ENCODE measurements at places on chromosomes 4 and X. TPM values are rescaled to one million over a fixed set of nuclear protein-coding genes. Genes with fewer than 3 reads are reported as not detected.
A peak's percentile ranks its signal among the peaks of the same experiment; 100 is the strongest.

Gene NWD2
- not detected for polyA plus RNA-seq

Gene SATL1
- polyA plus RNA-seq, result not detected

Gene SLC25A43
- 13.2 TPM for polyA plus RNA-seq

Gene FAAH2
- polyA plus RNA-seq, result 0.23 TPM

Gene BMPR1B
- polyA plus RNA-seq, result 0.16 TPM

Gene PDCL2
- not detected for polyA plus RNA-seq

GRCh38 chrX:111124418-111124817, 28.4 kb downstream of the PAK3 start:
- H3K36me3 ChIP-seq, result no peaks in the 10 kb centered on the region
- no peaks in the 10 kb centered on the region for H3K27me3 ChIP-seq
- no peak for DNase-seq
- no peak overlapping the region for H3K27ac ChIP-seq
- no peak overlapping the region for H3K4me3 ChIP-seq

DNA sequence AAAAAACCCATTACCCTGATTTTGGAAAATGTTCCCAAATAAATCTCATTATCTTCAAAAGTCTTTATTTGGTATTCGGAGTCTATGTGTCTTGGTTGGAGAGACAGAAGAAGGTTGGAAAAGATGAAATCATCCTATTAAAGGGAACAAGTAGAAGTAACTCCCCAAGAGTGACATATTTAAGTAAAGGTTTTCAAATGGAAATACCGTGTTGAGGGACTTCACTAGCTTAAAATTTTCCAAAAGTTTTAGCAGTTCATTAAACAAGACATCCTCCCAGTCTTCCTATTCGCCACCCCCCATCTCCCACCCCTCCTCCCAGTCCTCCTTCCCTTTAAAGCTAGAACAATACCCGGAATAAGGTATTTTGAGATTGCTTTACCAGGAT, 62.7 kb upstream of the CCDC160 start:
- no peaks in the 10 kb centered on the region for H3K4me1 ChIP-seq
- H3K27me3 ChIP-seq, result peaks cover 29% of the 10 kb centered on the region
- no peak for DNase-seq
- H3K36me3 ChIP-seq, result no peaks in the 10 kb centered on the region
- H3K27ac ChIP-seq, result no peak overlapping the region
- H3K4me3 ChIP-seq, result no peak overlapping the region

- H3K36me3 ChIP-seq, result no peaks in the 10 kb centered on the region
- no peaks in the 10 kb centered on the region for H3K27me3 ChIP-seq
- H3K4me1 ChIP-seq, result peaks cover 2% of the 10 kb centered on the region
- no peak overlapping the region for H3K27ac ChIP-seq
- no peak overlapping the region for H3K4me3 ChIP-seq
Measured at GRCh38 chrX:150408007-150408406, 44.9 kb downstream of the MAMLD1 start.

- no peaks in the 10 kb centered on the region for H3K36me3 ChIP-seq
- peaks cover 9% of the 10 kb centered on the region for H3K4me1 ChIP-seq
- H3K27ac ChIP-seq, result no peak overlapping the region
- DNase-seq, result no peak
- no peaks in the 10 kb centered on the region for H3K27me3 ChIP-seq
Measured at GRCh38 chr4:184061582-184061981, 156.1 kb downstream of the ENPP6 start.

GRCh38 chrX:149205081-149205480, 300.0 kb downstream of the IDS start:
- H3K36me3 ChIP-seq, result no peaks in the 10 kb centered on the region
- no peak overlapping the region for H3K4me3 ChIP-seq
- no peak overlapping the region for H3K27ac ChIP-seq
- DNase-seq, result no peak
- no peaks in the 10 kb centered on the region for H3K4me1 ChIP-seq
- no peaks in the 10 kb centered on the region for H3K27me3 ChIP-seq

GRCh38 chrX:46456125-46456922, 88.9 kb downstream of the ZNF674 start:
- no peak for DNase-seq
- H3K36me3 ChIP-seq, result peaks cover 48% of the 10 kb centered on the region
- H3K4me3 ChIP-seq, result no peak overlapping the region
- no peaks in the 10 kb centered on the region for H3K27me3 ChIP-seq
- H3K4me1 ChIP-seq, result no peaks in the 10 kb centered on the region
- no peak overlapping the region for H3K27ac ChIP-seq

DNA sequence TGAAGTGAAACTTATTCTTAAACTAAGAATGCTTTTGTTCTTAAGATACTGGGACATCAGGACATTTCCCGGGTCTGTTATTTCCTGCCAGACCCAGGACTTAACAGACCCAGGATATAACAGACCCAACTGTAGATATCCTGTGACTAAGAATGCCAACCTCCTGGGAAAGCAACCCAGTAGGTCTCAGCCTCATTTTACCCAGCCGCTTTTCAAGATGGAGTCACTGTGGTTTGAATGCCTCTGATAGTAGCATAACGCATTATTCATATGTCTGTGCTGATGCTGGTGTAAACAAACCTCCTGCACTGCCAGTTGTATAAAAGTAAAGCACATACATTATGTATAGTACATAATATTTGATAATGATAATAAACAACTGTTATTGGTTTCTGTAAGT, 185.8 kb upstream of the GPRIN3 start:
- DNase-seq, result no peak
- H3K4me3 ChIP-seq, result no peak overlapping the region
- H3K27me3 ChIP-seq, result no peaks in the 10 kb centered on the region
- no peak overlapping the region for H3K27ac ChIP-seq
- H3K4me1 ChIP-seq, result no peaks in the 10 kb centered on the region

- H3K27me3 ChIP-seq, result no peaks in the 10 kb centered on the region
- DNase-seq, result no peak
- H3K27ac ChIP-seq, result no peak overlapping the region
- H3K4me3 ChIP-seq, result no peak overlapping the region
- no peaks in the 10 kb centered on the region for H3K36me3 ChIP-seq
Measured at GRCh38 chr4:174389439-174389838, 105.7 kb downstream of the CEP44 start.

- DNase-seq, result no peak
- H3K27ac ChIP-seq, result no peak overlapping the region
- H3K4me1 ChIP-seq, result peaks cover 13% of the 10 kb centered on the region
- H3K27me3 ChIP-seq, result no peaks in the 10 kb centered on the region
Measured at GRCh38 chr4:182280436-182281111, 37.4 kb downstream of the TENM3 start.

GRCh38 chr4:183637461-183637860, 21.5 kb downstream of the RWDD4 start:
- H3K36me3 ChIP-seq, result peaks cover 4% of the 10 kb centered on the region
- H3K27ac ChIP-seq, result no peak overlapping the region
- H3K4me3 ChIP-seq, result no peak overlapping the region
- no peaks in the 10 kb centered on the region for H3K4me1 ChIP-seq
- DNase-seq, result no peak

DNA sequence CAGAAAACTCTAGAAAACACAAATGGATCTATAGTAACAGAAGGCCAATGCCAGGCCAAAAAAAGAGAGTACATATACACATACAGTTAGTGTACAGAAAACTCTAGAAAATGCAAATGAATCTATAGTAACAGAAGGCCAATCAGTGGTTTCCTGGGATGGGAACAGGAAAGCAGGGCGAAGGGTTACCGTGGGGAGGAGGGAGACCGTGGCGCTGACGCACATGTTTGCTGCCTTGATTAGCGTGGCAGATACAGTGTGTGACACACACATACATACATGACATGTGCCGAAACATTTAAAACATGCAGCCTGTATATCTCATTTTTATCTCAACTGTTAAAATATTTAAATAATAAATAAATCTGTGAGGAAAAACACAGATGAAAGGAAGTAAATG, 14.7 kb downstream of the GAK start:
- DNase-seq, result peak; percentile 11
- no peak overlapping the region for H3K27ac ChIP-seq
- H3K4me3 ChIP-seq, result no peak overlapping the region
- H3K4me1 ChIP-seq, result no peaks in the 10 kb centered on the region
- no peaks in the 10 kb centered on the region for H3K36me3 ChIP-seq

GRCh38 chr4:8817096-8817812, 54.4 kb downstream of the HMX1 start:
- no peaks in the 10 kb centered on the region for H3K36me3 ChIP-seq
- DNase-seq, result peak; percentile 1
- H3K4me3 ChIP-seq, result no peak overlapping the region
- peaks cover 20% of the 10 kb centered on the region for H3K4me1 ChIP-seq
- H3K27me3 ChIP-seq, result no peaks in the 10 kb centered on the region

DNA sequence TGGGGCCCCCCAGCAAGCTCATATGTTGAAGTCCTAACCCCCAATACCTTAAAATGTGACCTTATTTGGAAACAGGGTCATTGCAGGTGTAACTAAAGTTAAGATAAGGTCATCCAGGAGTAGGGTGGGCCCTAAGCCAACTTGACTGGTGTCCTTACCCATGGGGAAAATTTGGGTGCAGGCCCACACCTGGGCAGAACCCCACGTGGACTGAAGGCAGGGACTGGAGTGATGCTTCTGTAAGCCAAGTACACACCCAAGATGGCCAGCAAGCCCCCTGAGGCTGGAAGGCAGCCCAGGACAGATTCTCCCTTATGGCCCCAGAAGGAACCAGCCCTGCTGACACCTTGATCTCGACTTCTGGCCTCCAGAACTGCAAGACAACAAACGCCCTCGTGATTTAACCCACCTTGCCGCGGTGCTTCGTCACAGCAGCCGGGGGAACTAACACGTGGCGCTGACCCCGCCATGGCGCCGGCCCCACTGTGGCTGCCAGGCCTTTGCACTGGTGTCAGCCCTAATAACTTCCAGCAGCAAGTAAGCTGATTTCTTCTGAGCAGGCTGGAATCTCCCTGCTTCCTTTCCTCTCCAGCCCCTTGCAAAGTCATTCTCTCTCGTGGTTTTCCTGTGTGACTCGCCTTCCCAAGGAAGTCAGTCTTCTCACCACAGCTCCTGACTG, 23.2 kb upstream of the MXD4 start:
- no peaks in the 10 kb centered on the region for H3K27me3 ChIP-seq
- H3K36me3 ChIP-seq, result no peaks in the 10 kb centered on the region
- H3K27ac ChIP-seq, result peak overlapping the region; percentile 39
